ENCODE measurements at places on chromosomes 7 and 10.

GRCh38 chr7:91446819-91447218 lies 182.6 kb downstream of the FZD1 start:
- DNase-seq = no peak

DNA sequence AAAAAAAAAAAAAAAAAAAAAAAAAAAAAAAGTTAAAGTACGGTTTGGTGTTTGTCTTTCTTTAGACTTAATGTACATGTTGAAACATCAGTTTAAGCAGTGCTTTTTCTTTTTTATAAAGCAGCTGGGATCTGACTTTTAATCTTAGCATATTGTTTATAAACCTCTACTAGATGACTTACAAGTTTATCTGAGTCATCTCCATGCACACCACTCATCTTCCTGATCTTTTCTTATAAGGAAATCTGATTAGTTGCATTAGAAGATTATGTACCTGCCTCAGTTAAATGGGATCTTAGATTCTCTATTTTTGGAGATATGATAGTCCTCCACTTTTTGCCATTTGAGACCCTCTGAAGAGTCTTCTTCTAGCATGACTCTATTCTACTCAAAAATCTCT lies 391.9 kb upstream of the LRGUK start:
- DNase-seq = no peak

- DNase-seq = no peak
Measured at GRCh38 chr7:17384400-17384799, 85.9 kb downstream of the AHR start.

DNA sequence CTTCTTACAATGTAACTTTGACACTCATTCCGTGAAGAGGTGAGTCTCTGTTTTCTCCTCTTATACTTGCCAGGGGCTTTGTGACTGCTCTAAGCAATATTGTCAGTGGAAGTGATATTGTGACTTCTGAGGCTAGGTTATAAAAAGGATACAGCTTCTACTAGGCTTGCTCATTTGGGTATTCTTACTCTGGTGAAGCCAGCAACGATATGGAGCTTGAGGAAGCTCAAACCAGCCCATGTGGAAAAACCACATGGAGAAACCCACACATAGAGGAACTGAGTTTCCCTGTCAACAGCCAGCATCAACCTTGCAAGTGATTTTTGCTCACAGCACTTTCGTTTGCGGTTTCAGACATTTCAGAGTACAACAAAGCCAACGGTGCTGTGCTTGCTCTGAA lies 149.6 kb upstream of the SEMA3E start:
- DNase-seq = no peak

DNA sequence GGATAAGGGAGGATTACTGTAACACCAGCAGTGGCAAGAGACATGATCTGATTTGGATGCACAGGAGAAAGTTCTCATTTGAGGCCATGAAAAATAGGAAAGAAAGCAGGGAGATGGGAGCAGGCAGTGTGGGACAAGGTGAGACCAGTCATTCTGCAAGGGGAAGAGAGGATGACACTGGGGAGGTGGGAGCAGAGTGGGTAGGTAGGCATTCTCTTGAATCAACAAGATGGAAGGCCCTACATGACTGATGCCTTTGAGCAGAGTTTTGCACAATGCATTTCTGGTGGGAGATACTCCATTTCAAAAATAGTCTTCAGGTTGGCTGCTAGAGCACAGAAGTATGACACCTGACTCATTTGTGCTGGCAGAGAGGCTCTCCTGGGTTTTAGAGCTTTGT lies 10.5 kb downstream of the RPS24 start:
- no peak for DNase-seq

All from stimulated activated naive CD4-positive, alpha-beta T cell treated with Interleukin-2 at 50 U/mL for 16 hours (primary cell).